ACHN (cell line): ENCODE measurements at places on chromosomes 3 and 15.

- peak; percentile 91 for DNase-seq
Measured at GRCh38 chr3:27431116-27431515, 53.1 kb downstream of the SLC4A7 start.

GRCh38 chr3:64595253-64595694 lies 92.5 kb downstream of the ADAMTS9 start:
- DNase-seq = no peak

DNA sequence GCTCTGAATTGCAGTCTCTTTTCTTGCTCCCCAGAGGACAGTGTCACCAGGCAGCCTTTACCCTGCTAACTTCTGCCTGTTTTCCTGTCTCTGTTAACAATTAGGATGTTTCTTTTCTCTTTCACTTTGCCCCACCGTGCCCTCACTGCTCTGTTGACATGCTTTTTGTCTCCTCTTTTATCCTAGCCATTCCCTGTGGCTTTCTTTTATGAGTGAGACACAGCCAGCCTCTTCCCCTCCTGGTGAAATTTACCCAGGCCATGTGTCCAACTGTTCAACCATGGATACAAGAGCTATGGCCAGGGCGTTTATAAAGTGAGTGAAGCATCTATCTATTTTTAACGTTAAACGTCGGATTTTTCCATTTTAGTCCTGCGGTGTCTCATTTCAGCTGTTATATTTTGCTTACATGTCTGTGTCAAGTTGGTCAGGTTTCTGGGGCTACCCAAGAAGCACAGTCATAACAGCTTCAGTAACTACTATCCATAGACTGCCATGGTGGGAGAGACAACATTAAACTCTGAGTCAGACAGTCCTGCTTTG lies 443.2 kb upstream of the AZI2 start:
- DNase-seq = no peak

GRCh38 chr15:98076021-98076816 lies 115.7 kb downstream of the ARRDC4 start:
- no peak for DNase-seq

GRCh38 chr15:61011576-61012336 lies 217.3 kb downstream of the RORA start:
- DNase-seq = no peak

DNA sequence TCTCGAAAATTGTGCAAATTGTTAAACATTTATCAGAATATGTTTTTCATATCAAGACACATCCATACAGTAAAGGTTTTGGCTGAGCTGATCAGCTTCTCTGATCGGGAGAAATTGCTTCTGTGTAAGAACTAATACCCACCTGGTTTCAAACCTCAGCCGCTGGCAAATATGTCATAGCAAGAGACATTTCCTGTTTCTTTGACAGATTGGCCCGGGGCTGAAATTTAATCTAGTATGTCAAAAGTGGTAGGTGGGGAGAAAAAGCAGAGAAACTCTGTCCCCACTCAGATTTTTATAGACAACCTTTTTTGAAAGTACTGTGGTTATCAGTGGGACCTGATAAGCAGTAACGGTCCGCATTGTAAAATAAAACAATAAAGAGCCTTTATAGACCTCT lies 88.8 kb upstream of the SLC24A5 start:
- no peak for DNase-seq

DNA sequence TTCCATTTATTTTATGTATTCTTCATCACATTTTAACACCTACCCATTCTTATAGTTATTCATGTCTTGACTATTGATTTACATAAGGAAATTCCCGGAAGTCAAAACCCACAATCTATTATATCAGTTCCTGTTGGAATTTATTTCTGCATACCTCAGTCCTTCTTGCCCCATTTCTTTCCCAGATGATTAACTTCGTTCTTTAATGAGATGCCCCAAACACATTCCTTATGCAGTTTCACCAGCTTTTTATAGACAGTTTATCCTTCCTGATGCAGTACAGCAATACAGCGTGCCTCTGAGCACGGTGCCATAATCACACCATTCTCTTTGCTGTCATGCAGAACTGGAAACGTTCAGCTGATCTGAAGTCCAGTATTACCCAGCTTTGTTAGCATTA lies 175.8 kb upstream of the NANOGP8 start:
- DNase-seq = no peak

DNA sequence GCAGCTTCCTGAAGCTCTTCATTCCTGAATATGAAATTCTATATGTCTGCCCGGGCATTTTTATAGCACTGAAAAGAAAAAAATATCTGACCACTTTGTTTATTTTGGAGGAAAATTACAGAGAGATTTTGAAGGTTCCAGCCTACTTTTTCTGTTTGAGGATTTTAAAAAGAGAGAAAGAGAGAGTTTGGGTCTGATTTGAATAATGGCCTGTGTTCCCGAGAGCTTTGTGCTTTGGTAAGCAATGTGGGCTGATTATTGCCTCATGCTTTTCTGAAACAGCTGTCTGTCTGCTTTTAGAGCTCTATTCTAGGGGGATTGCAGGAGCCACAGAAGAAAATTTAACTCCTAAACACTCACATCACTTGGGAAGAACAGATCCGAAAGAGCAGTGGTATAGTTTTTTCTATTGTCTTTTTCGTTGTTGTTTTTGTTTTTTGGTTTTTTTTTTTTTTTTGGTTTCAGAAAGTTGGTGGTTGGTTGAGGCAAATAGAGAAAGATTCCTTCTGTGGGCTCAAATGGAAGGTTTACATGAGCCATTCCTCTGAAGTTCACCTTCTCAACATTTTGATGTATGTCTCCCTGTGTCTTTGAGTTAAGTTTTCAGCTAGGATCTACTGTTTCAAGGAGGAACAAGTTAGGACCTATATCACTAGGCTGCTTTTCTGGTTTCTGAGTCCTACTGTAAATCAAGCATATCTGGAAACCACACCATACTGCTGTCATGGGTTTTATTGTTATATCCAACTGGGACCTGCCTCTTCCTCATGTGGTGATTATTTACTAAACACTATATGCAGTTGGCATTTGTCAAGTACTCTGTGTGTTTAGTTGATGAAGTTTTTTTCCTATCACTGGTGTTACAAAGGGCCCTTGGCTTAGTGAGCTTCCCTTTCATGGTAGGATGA lies 178.9 kb downstream of the KCNMB2 start:
- no peak for DNase-seq

- no peak for DNase-seq
Measured at GRCh38 chr3:68773401-68773800, 158.9 kb downstream of the TAFA4 start.

DNA sequence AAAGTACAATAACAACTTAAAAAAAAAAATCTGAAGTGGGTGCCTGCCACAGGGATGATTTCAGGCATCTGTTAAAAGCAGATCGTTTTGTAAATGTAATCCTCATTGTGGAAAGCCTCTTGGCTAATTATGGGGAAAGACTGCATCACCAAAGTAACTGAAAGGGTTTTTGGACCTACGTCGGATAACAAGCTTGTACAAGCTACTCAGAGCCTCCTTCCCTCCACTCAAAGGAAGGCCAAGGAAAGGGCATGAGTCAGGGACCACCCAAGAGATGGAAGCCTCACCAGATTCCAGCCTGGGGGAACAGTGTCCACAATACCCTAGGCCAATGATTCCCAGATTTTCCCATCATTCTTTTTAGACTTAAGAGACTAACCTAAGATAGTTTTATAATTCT lies 84.3 kb downstream of the ATP1B3 start:
- no peak for DNase-seq

- DNase-seq = no peak
Measured at GRCh38 chr3:144585408-144585807, 613.8 kb downstream of the DIPK2A start.

GRCh38 chr3:42495393-42495792 lies 7.0 kb upstream of the VIPR1 start:
- no peak for DNase-seq

DNA sequence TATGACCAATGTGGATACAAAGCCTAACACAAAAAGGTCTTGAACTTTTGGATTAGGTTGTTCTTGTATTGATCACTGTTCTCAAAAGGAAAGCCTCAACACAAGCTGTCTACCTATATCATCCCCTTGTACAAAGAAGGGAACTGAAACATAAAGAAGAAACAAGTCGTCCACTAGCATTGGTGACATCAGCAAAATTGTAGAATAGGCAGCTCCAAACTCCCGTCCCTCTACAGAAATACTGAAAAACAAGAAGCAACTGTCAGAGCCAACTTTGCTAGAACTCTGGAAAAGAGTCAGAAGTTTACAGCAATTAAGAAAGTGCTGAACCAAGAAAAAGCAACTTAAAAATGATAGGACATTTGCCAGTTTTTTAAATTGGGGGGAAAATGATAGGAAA lies 7.5 kb upstream of the NR1I2 start:
- DNase-seq = no peak

DNA sequence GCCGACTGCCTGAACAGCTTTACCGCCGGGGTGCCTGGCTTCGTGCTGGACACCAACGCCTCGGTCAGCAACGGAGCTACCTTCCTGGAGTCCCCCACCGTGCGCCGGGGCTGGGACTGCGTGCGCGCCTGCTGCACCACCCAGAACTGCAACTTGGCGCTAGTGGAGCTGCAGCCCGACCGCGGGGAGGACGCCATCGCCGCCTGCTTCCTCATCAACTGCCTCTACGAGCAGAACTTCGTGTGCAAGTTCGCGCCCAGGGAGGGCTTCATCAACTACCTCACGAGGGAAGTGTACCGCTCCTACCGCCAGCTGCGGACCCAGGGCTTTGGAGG lies 815 bp downstream of the SPINT1 start:
- no peak for DNase-seq

DNA sequence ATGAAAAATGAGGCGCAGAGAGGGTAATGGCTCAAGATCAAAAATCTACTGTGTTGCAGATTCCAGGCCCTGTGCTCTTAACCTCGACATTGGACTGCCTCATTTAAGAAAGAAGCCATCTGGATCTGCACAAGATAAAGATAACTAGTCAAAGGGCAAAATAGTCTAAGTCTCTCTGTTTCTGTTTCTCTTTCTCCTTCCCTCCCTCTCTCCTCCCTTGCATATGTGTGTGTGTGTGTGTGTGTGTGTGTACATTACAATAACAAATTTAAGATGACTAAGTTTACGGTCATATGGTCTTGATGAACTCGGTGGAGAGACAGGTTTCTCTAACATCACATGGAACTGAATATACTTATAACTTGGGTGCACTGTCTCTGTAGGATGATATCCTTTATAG lies 69.2 kb downstream of the MEIS2 start:
- no peak for DNase-seq

GRCh38 chr3:193620650-193621049 lies 27.6 kb downstream of the OPA1 start:
- DNase-seq = peak; percentile 3

GRCh38 chr3:55724821-55725220 lies 237.7 kb upstream of the WNT5A start:
- DNase-seq = no peak

DNA sequence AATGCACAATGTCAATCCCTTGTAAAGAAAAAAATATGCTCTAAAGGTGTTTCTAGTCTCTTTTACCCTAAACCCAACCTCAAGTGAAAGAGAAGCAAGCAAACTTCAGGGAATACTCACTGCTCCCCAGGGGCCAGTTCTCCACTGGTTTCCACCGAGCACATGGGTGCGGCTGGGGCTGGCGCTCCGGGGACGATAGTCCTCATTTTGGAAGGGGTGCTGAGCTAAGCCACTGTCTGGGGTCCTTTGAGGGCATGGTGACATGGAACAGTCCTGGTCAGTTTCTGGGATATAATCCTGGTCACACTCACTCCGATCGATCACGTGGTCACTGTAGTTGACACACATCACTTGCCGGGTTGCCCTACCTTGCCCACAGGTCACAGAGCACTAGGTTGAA lies 86.0 kb downstream of the ADAMTS9 start:
- no peak for DNase-seq

DNA sequence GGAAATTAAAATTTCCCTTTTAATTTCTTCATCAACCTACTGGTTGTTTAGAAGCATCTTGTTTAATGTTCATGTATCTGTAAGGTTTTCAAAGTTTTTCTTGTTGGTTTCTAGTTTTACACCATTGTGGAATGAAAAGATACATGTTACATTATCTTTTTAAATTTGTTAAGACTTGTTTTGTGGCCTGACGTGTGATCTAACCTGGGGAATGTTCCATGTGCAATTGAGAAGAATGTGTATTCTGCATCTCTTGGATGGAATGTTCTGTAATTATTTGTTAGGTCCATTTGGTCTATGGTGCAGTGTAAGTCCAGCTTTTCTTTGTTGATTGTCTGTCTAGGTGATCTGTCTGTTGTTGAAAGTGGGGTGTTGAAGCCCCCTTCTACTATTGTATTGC lies 45.7 kb downstream of the THSD4 start:
- DNase-seq = no peak

DNA sequence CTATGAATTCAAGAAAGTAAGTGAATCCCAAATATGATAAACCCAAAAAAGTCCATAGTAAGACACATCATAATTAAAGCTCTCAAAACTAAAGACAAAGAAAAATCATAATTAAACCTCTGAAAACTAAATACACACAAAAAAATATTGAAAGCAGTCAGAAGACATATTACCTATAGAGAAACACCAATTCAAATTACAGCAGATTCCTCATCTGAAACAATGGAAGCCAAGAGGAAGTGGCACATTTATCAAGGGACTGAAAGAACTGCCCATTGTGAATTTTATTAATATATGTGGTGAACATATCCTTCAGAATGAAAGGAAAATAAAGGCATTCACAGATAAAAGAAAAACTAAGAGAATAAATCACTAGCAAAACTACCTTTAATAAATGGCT lies 128.2 kb downstream of the SCAPER start:
- DNase-seq = peak; percentile 1

DNA sequence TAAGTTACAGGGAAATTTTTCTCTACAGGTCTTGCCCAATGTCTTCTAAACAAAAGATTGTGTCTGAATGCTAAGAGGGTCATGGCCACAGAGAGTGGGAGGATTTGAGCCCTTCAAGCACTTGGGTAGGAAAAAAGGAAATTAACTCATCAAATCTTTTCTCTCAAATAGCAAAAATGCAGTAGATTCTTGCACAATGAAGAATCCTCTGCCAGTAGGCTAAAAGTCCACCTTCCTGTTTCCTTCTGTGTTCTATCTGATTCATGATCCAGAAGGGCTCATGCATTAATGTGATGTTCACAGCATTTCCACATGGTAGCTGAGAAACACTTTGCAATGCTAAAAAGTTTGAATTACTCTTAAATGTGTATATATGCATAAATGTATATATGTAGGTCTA lies 177.1 kb downstream of the CD47 start:
- DNase-seq = no peak

DNA sequence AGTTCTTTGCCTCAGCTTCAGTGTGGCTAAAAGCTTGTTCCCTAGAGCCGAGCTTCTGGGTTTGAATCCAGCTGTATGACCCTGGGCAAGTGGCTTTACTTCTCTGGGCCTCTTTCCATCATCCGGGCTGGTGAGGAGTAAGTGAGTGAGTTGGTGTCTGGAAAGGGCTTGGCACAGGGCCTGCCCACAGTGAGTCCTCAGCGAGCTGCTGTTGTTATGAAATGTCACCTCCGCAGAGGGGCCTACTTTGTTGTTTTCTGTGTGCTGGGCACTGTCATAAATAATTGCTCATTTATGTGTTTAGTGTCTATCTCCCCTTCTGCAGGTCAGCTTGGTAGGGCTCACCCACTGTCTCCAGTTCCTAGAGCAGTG lies 31.7 kb downstream of the SLC6A6 start:
- DNase-seq = no peak
